ENCODE measurements at places on chromosomes 1 and 21.

DNA sequence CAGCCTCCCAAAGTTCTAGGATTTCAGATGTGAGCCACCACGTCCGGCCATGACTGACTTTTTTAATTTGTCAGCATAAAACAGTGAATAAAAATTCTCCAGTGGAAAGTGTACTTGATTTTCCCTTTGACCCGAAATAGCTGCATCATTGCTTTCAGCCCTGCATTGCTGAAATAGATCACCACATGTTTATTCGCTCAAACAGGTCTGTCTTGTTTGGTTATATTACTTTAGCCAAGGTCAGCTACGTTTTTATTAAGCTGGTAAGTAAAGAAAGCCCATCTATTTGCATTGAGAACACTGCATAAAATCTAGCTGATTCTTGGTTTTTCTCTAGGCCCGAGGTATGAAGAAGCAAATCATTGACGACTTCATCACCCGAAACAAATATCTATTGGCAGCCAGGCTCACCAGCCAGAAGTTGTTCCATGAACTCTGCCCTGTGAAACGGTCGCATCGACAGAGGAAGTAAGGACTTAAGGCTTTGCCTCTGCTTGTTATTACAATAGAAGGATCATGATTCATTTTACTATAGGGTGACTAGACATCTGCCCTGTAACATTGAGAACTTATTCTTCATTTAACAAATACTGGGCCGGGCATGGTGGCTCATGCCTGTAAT is 25.6 kb downstream of the AGMAT start:
- no peak for DNase-seq

GRCh38 chr1:10225573-10225972 is 15.2 kb downstream of the KIF1B start:
- no peak for DNase-seq

- DNase-seq = peak; percentile 24
Measured at GRCh38 chr1:39576016-39576657, 453 bp downstream of the PABPC4 start.

GRCh38 chr21:41068496-41068895 is 99.5 kb upstream of the BACE2 start:
- DNase-seq = no peak

DNA sequence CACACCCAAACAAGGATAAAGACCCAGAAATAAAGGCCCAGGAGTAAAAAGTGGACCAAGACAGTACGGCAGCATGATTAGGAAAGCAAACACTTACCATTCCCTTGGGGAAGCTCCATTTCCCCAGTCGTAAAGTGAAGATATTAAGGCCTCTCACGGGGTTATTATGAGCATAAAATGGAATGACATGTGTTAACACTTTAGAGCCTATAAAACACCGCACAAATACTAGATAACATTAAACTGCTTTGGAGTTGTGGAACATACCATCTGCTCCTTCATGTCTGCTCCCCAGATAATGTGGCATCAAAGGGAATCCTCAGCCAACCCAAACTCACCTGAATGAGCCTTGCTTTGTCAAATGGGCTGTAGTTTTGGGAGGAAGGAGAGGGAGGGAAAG is 8.9 kb upstream of the ITLN2 start:
- DNase-seq = no peak

Measured in stimulated activated CD4-positive, alpha-beta T cell treated with anti-CD3 and anti-CD28 coated beads, Interleukin-15, amount 100 ng/mL, for 1 hour (primary cell).